ENCODE measurements at places on chromosomes 12 and 14. TPM values are rescaled to one million over a fixed set of nuclear protein-coding genes. Genes with fewer than 3 reads are reported as not detected.

The CACNA1C gene
- total RNA-seq = 0.57 TPM

GRCh38 chr12:76020281-76020680 is 11.3 kb downstream of the PHLDA1 start:
- peak; percentile 83 for DNase-seq

- DNase-seq = peak; percentile 29
These were observed at the start of gene SERPINA6 for GRCh38 chr14:94322648-94323570. Gene SERPINA6 (minus strand): TSS chr14:94323336. CDS start chr14:94314648, 8,688 bp downstream.

- DNase-seq = no peak
These were observed 24.7 kb downstream of the RTRAF start for GRCh38 chr14:52013984-52014600.
